ENCODE measurements at places on chromosomes 12 and 14.
A peak's percentile ranks its signal among the peaks of the same experiment; 100 is the strongest.

DNA sequence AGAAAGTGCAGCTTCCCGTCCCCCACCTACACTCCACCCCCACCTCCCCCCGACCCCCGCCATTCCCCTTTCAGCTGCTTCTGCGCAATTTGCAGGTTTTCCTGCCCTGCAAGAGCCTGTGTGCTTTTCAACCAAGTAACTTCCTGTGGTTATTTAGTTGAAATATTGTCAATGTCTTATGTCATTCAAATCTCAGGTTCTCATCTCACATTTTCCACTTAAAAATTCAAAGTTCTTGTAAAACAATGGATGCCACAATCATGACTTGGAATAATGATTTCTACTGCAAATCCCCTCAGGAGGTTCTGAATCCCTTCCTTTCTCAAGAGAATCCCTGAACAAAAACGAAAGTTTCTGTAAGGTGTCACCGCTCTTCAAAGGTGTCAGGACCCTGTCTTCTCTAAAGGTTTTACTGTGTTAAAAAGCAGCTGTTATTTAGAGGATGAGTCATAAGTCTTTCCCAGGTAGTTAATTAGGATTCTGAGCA, 31.6 kb downstream of the WBP11 start:
- DNase-seq: no peak

GRCh38 chr14:64569138-64569631, 19.4 kb downstream of the PPP1R36 start:
- DNase-seq: no peak

GRCh38 chr12:114248527-114248926, 157.4 kb downstream of the TBX5 start:
- DNase-seq: no peak

DNA sequence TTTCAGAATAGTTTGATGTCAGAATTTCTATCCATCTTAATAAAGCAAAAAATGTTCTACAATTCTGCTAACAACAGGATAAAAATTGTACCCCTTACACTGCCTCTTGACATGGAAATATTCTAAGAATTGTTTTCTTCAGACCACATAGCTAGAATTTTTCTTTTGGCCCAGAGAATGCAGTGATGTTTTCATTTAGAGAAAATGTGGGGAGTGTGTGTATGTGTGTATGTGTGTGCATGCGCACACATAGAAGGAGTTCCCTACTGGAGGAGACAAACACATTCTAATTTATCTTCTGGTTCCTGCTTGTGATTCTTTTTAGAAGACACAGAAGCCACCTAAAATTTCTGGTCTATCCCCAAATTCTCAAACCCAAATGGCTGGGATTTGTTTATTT, 1145.7 kb downstream of the VRK1 start:
- DNase-seq: no peak

- DNase-seq: no peak
Observed at GRCh38 chr14:73188501-73188911, 48.8 kb upstream of the PAPLN start.

GRCh38 chr12:56905852-56906251, 28.4 kb downstream of the SDR9C7 start:
- no peak for DNase-seq

- DNase-seq: no peak
Observed at GRCh38 chr14:104938436-104938835, 13.8 kb downstream of the PLD4 start.

GRCh38 chr14:99887407-99887806, 94.2 kb downstream of the EML1 start:
- no peak for DNase-seq

DNA sequence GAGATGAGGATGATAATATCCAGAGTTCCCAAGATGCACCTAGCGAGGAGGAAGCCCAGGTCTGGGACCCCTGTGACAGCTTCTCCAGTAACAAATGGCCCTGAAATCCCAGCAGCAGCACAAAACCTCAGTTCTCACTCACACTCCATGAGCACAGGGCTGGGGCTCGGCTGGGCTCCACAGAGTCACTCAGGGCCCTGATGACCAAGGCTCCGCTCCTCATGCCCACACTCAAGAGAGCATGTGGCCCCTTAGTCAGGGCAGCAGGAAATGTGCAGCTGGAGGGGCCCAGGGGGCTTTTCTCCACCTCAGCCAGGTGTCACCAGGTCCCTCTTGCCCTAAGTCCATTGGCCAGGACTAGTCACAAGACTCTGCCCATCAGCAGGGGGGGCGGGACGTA, 242.7 kb upstream of the SFSWAP start:
- DNase-seq: no peak

DNA sequence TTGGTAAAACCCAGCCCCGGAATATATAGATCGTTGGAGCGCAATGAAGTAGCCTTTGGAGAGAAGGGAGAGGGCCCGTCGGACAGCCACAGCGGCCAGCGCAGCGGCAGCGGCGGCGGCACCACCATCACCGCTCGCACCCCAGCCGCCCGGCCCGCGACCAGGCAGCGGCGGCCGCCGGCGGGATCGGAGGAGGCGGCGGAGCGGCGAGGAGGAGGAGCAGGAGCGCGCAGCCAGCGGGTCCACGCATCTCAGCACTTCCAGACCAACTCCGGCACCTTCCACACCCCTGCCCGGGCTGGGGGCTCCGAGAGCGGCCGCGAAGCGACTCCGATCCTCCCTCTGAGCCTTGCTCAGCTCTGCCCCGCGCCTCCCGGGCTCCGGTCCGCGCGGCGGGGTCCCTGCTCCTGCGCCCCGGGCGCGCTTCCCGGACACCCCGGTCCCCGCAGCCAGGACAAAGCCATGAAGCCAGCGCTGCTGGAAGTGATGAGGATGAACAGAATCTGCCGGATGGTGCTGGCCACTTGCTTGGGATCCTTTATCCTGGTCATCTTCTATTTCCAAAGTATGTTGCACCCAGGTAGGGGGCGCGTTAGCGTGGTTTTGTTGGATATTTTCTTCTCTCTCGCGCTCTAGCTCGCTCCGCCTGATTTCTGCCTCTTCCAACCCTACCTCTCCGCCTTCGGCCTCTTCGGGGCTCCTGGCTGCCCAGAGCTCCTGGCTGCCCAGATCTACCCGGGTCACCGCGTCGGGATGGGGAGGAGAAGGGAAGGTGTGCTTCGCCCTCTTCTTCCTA, 400 bp downstream of the CHST11 start:
- peak; percentile 49 for DNase-seq

- DNase-seq: no peak
Observed at GRCh38 chr14:61518403-61518802, 176.9 kb upstream of the HIF1A start.

- DNase-seq: no peak
Observed at GRCh38 chr12:49578471-49579112, 10.7 kb upstream of the MCRS1 start.

DNA sequence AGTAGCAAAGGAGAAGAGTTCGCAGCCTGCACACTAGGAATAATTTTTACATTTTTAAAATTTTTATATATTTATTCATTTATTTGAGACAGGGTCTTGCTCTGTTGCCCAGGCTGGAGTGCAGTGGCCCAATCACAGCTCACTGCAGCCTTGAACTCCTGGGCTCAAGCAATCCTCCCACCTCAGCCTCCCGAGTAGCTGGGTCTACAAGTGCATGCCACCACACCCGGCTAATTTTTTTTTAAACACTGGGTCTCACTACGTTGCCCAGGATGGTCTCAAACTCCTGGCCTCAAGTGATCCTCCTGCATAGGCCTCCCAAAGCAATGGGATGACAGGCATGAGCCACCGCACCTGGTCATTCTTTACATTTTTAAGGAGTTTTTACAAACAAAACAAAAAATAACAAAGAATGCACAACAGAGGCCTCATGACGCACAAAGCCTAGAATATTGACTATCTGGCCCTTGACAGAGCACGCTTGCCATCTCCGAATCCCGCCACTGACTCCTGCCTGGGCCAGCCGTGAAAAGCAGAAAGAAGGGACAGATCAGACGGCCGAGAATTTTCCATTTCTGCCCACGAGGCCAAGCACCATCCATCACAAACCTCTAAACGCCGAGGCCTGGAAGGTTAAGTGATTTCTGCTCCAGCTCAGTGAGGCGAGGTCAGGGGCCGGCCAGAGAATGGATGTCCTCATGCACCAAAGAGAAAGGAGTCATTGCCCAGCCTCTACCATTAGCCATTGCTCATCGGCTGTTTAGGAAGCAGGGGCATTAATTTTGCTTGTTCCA, 120.0 kb downstream of the SCARB1 start:
- no peak for DNase-seq

DNA sequence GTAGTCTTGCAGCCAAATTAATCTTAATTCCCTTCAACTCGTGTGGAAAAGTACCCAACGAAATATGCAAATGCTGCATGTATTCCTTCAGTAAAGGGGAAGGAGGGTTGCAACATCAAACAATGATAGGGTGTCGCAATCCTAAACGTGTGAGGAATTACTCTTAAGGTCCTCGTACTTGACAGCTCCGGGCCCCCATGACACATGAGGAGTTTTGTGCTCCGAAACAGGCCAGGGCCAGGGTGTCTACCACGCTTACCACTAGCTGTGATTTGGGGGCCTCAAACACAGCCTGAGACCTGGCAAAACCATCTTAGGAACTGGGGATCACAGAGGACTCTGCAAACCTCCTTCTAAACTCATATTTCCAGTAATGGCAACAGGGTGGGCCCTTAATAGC, 20.4 kb downstream of the FOS start:
- DNase-seq: no peak

DNA sequence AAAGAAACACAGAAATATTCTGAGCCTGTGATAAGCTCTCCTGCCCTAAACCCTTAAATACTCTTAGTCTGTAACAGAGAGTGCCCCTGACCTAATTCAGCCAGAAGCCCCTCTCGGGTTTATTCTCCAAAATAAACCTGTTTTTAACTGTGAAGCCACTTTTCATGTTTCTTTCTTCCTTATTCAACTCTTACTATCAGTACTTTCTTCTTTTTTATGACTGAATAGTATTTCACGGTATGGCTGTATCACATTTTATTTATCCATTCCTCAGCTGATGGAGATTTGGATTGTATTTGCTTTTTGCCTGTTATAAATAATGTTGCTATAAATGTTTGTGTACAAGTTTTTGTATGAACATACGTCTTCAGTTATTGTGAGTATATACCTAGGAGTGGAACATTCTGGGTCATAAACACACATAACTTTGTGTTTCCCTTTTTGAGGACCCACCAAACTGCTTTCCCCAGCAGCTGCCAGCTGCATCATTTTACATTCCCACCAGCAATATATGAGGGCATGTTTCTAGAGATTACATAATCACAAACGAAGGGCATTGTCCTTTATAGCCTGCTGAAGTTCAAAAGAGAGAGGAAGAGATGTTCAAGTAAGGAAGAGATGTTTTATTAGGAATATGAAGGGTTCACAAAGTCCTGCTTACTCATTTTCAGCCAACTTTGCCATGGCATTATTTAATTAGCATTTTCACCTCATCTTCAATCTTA, 199.4 kb upstream of the NUDT4 start:
- no peak for DNase-seq

GRCh38 chr14:48628870-48629269, 953.5 kb upstream of the MDGA2 start:
- no peak for DNase-seq

DNA sequence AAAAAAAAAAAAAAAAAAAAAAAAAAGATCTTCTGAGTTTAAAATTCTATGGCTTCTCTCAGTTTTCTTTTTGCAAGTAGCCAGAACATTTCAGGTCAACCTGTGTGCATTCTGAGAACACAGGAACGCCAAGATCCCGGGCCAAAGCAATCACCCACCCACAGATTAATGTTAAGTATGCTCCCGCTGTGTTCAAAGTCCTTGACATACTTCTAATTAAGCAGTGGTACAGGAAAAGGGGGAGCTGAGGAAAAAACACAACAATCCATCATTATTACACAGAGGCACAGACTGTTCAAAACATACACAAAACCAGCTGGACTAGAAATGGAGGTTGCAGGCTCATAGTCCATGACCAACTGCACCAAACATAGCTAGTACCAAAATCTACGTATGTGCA, 2.8 kb downstream of the FBXO21 start:
- DNase-seq: no peak

DNA sequence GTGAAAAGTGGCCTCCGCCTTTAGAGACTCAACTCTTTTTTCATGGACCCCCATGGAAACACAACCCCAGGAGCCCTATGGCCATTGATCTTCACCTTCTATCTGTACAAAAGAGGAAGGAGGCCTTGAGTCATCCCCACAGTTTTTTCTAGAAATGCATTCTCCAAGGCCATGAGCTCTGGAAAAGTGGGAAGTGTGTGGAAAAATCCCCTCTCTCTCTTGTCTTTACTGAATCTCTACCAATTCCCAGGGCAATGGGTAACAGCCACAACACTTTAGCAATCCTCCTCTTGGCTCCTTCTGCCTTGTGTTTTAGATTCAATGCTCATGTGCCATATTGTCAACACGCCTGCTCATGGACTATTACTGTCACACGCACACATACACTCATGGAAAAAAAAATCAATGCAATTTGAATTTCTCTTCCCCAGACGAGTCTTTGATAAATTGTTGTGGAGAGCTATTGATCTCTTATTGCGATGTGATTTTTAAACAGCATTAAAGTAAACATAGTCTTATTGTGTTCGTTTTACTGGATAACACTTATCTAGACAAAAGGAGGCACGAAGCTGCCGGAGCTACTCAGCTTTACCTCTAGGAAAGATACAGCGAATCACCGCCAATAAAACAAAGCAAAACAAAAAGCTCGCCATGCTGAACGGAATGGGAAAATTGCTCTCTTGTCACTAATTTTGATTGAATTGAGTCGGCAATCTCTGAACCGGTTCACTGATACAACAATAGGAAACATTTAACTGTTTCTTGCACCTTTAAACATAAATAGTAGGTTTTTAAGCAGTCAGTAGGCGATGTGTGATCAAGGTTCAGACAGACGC, 260.3 kb downstream of the VRK1 start:
- no peak for DNase-seq

DNA sequence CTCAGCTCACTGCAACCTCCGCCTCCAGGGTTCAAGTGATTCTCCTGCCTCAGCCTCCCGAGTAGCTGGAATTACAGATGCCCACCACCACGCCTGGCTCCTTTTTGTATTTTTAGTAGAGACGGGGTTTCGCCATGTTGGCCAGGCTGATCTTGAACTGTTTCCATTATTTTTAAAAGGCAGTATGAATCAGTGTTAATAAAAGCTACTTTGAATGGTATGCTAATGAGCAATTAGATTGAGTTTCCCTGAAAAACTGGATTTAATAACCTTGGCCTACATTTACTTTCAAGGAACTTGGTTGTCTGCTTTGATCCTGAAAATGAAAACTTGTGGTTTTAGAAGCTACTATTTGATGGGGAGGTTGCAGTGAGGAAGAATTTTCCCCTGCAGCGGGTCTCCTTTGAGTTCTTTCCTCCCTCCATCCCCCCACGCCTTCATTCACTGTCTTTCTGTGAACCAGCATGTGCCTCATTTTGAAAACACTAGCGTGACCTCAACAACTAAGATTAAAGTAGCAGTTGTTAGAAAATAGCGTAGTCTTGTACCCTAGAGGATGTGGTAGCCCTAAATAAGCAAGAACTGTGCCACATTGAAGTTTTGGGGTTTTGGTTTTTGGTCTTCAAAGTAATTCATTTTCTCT, 17.8 kb upstream of the RPS6KA5 start:
- DNase-seq: no peak

DNA sequence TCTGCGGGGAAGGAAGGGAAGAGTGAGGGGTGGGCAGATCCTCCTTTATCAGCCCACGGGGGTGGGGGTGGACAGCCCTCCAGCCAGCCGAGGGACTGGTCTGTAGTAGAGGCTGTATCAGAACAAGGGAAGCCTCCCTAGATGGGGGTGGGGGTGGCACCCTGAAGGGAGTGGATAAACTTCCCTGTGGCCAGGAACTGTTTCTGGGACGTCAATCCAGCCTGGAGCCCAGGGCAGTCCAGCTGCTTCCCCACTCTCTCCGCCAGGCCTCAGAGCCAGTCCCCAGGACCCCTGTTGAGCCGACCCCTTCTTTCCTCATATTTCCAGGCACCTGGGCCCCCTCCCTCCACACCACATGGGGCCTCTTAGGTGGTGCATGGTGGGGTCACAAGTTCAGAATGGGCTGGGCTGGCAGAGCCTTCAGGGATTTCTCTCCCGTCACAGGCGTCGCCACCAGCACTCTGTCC, 6.7 kb downstream of the PLD4 start:
- no peak for DNase-seq
